ENCODE measurements at places on chromosomes 16 and 17. TPM values are rescaled to one million over a fixed set of nuclear protein-coding genes. Genes with fewer than 3 reads are reported as not detected.
A peak's percentile ranks its signal among the peaks of the same experiment; 100 is the strongest.

DNA sequence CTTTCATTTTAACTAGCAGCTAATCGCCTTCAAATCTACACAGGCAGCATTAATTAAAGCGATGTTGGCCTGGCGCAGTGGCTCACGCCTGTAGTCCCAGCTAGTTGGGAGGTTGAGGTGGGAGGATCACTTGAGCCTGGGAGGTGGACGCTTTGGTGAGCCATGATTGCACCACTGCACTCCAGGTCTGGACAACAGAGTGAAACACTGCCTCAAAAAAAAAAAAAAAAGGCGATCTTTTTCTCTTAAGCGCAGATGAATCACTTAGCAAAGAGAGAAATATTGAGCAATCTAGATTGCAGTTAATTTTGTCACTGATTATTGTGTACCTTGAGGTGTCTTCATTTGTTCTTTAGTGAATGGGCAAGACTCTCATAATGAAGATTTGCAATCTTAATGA lies 12.4 kb downstream of the SNTB2 start:
- no peaks in the 10 kb centered on the region for H3K36me3 ChIP-seq
- no peak overlapping the region for H3K27ac ChIP-seq
- peak; percentile 71 for DNase-seq
- no peak overlapping the region for H3K4me3 ChIP-seq
- no peaks in the 10 kb centered on the region for H3K27me3 ChIP-seq

Gene RGS11
- total RNA-seq: 4.1 TPM

Gene KRT39
- not detected for total RNA-seq

DNA sequence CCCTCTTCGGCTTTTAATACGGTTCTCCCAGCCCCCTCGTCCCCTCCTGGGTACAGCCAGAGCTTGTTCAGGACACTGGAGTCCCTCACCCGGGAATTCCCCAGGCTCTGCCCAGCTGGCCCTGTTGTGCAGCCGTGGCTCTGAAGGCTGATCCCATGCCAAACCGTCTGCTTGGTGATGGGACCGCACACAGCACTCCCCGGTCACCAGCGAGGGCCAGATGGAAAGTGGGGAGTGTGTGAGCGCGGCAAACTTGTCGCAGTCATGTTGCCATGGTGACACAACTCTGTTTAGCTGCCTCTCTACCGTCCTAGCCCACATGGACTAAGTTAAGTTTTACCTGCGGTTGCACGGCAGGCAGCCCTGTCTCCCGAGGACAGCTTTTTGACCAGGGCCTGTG lies 107.9 kb downstream of the RAP1GAP2 start:
- no peaks in the 10 kb centered on the region for H3K27me3 ChIP-seq
- no peaks in the 10 kb centered on the region for H3K36me3 ChIP-seq
- no peaks in the 10 kb centered on the region for H3K4me1 ChIP-seq

GRCh38 chr16:50498431-50499155 lies 49.6 kb upstream of the NKD1 start:
- no peak overlapping the region for H3K27ac ChIP-seq
- H3K4me3 ChIP-seq: no peak overlapping the region
- DNase-seq: no peak
- no peaks in the 10 kb centered on the region for H3K27me3 ChIP-seq
- no peaks in the 10 kb centered on the region for H3K36me3 ChIP-seq

DNA sequence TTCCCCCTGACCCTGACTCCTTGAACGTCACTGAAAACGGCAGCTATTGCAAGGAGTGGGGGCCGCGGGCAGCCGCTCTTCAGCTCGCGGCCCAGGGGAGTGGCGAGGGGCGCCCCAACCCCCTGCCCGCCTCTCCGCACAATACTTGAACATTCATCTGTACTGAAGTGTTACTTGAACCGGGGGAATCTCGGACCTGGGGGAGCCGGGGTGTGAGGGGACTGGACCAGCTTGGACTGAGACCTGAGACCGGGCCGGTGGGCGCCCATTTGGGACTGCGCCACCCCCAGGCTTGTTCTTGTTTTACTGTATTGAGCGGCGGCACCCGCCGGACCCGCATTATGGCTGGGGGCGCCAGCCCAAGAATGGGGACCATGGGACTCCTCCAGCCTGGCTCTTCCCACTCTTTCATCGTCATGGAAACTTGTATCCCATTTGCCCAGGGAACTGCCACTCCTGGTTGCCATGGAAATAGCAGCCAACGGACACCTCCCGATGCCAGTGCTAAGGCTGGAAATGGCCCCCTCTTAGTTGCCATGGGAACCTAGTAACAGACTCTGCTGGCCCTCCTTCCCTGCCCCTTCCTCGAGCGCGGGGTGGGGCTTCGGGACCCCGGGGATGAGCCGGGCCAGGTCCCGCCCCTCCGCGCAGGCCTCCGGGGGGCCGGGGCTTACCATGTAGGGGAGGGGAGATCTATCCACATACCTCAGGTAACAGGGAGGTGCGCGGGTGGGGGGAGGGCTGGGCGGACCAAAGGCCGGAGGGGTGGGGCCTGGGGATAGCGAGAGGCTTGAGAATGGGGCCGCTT lies 805 bp upstream of the ORAI3 start:
- H3K27me3 ChIP-seq: no peaks in the 10 kb centered on the region
- H3K4me1 ChIP-seq: peaks cover 28% of the 10 kb centered on the region
- peaks cover 3% of the 10 kb centered on the region for H3K36me3 ChIP-seq
- H3K27ac ChIP-seq: peak overlapping the region; percentile 96

DNA sequence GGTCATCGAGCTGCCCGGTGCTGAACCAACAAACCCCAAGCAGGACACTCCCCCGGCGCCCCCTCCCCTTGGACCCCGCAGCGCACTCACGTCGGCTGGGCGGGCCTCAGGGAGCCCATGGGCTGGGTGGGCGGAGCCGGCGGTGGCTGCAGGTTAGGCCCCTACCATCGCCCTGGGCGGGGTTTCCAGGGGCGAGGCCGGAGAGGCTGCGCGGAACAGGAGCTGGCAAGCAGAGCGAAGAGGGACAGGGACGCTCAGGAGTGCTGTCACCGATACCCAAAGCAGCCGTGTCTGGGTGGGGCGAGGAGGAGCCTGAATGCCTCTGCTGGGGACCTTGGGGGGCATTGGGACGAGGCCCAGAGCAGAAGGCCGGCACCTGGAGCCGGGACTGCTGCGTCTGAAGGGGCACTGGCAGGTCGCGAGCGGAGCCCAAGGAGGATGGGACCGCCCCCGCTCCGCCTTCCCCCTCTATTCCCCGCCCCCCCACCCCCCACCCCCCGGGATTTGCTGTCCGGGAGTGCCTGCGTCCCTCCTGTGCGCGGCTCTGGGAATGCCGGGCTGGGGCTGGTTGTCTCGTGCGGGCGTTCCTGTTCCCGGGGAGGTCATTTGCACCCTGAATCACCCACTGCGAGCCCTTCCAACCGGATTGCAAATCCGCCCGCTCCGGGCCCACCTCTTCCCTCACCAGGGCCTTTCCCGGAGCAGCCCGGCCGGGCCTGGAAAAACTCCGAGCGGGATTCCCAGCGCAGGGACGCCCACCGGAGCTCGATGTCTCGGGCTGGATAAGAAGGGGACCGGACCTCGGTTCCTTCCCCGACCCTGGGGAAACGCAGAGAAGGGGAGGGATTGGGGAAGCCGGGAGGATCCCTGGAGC lies 902 bp downstream of the ARHGAP27 start:
- peaks cover 48% of the 10 kb centered on the region for H3K4me1 ChIP-seq
- H3K27me3 ChIP-seq: no peaks in the 10 kb centered on the region
- peak overlapping the region; percentile 55 for H3K4me3 ChIP-seq
- H3K27ac ChIP-seq: peak overlapping the region; percentile 88
- peak; percentile 97 for DNase-seq
- H3K36me3 ChIP-seq: peaks cover 14% of the 10 kb centered on the region
